ENCODE measurements at places on chromosomes 1 and 21. TPM values are rescaled to one million over a fixed set of nuclear protein-coding genes. Genes with fewer than 3 reads are reported as not detected.

GRCh38 chr1:17630048-17630830, 90.7 kb downstream of the ARHGEF10L start:
- H3K27me3 ChIP-seq: no peaks in the 10 kb centered on the region
- DNase-seq: no peak
- H3K27ac ChIP-seq: peak overlapping the region; percentile 55
- peaks cover 4% of the 10 kb centered on the region for H3K4me1 ChIP-seq
- no peaks in the 10 kb centered on the region for H3K36me3 ChIP-seq

DNA sequence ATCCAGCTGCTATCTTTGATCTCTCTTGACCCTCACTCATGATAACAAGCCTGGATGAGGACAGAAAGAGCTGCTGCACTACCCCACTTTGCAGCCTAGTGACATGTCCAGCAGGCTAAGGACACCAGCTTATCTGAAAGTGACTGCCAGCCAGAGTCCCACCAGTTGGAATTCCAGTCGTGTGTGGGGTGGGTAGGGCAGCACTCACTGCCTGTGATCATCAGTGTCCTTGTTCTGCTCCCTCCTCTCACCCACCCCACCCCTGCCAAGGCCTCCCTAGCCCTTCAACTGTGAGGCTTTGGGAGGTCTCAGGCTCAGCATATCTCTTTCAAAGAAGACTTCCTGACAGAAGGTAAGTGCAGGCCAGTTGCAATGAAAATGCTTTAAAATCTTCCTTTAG, 15.5 kb upstream of the NMNAT2 start:
- peaks cover 9% of the 10 kb centered on the region for H3K27me3 ChIP-seq
- DNase-seq: no peak
- no peaks in the 10 kb centered on the region for H3K36me3 ChIP-seq

DNA sequence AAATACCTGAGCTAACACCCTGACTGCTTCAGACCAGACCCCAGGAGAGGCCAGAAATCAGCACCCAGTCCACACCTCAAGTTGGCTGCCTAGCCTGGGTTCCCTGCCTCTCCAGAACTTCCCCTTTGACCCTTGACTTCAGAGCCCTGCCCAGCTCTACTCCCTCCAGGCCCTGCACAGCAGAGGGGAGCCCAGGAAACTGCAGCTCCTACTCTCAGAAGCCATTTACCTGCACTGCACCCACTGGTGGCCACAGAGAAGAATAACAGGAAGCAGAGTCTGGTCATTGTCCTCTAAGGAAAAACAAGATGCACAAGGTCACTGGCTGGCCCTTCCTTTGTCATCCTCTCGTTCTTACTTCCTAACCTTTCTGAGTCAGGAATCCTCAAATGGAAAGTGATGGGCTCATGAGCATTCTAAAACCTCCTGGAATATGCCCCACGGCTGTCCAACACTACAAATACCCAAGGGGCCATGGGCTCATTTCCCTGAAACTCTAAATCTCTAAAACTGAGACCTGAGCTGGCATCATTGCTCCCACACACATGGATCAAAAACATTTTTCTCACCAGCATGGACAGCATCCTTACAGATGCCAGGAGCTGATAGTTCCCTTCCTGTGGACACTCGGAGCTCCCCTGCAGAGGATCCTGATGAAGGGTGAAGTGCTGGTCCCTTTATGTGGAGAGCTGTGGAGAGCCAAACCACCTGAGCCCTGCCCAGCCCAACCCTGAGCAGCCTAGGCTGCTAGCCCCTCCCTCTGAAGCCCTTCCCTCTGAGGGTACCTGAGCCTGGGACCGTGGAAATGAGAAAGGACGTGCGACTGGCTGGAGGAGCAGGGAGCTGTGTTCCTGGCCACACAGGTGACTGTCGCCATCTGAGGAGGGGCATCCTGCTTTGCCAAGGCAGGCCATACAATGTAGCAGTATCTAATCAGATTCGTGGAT, at the start of gene ITLN2:
ITLN2 (minus strand) TSS at position 652 of the 947 bp plus-strand sequence; CDS start at position 584, 68 bp downstream.
- no peak within 1 kb of the TSS for H3K27ac ChIP-seq
- H3K36me3 ChIP-seq: no peaks in the 10 kb centered on the region
- no peak for DNase-seq
- H3K27me3 ChIP-seq: no peaks in the 10 kb centered on the region
- no peak within 1 kb of the TSS for H3K4me3 ChIP-seq

The KCNK2 gene
- total RNA-seq: not detected

The MYOC gene
- total RNA-seq: not detected

The MXRA8 gene
- 25.9 TPM for total RNA-seq

The HOOK1 gene
- 5.2 TPM for total RNA-seq

All from spleen (tissue), 13 donors.